Smooth muscle cell of bladder (primary cell): ENCODE measurements at places on chromosomes 3 and 15. TPM values are rescaled to one million over a fixed set of nuclear protein-coding genes. Genes with fewer than 3 reads are reported as not detected.

Gene SLC51A
- not detected in 2 replicates for total RNA-seq

Gene ZBTB20
- total RNA-seq, result 12.6 and 13.8 TPM in 2 replicates

Gene FILIP1L
- 42.3 and 74.7 TPM in 2 replicates for total RNA-seq

Gene CD80
- total RNA-seq, result 0.14 TPM in 1 of 2 replicates, not detected in the other

Gene MYO1E
- 45.7 and 85.1 TPM in 2 replicates for total RNA-seq

Gene PCYT1A
- total RNA-seq, result 64.6 and 76.5 TPM in 2 replicates

Gene PLCH1
- total RNA-seq, result under 0.01 TPM in 2 replicates

Gene EIF4A2
- total RNA-seq, result 564 and 888 TPM in 2 replicates

Gene SEMA6D
- total RNA-seq, result 13.4 and 22.9 TPM in 2 replicates

Gene ABCF3
- 44.7 and 64.9 TPM in 2 replicates for total RNA-seq

Gene LTF
- 0.14 TPM in 1 of 2 replicates, not detected in the other for total RNA-seq

Gene AMOTL2
- total RNA-seq, result 92.3 and 123 TPM in 2 replicates

Gene PP2D1
- total RNA-seq, result not detected in 2 replicates

Gene PEX5L
- total RNA-seq, result under 0.01 and 0.28 TPM in 2 replicates
